ENCODE measurements at places on chromosomes 11 and 22. TPM values are rescaled to one million over a fixed set of nuclear protein-coding genes. Genes with fewer than 3 reads are reported as not detected.

DNA sequence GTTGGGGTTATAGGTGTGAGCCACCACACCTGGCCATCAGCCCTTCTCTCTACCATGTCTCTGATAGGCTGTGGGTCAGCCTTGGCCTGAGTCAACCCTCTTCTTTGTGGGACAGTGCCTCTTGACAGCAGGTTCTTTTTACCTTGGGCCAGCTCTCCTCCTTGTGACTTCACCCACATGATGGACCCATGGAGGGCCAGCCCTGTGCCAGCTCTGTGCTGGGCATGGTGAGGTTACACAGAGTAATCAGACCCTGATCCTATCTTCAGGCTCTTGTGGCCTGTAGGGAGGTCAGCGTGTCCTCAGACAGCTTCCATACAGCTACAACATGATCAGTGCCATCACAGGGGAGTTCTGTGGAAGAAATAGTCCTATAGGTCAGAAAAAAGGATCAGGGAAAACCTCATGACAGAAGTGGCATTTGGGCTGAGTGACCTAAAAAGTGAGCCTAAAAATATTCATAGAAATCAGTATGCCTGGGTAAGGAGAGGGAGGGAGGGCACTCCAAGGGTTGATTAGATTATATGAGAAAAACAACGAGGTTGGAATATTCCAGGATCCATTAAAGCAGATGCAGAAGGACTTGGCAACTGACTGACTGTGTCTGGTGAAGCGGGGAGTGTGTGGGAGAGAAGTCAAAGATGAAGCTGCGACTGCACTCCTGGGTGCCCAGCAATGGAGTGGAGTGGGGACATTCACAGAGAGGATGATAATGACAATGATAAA, 17.1 kb downstream of the OTOG start:
- DNase-seq: no peak

GRCh38 chr22:40128989-40129388, 48.7 kb upstream of the TNRC6B start:
- DNase-seq: no peak

GRCh38 chr22:31972180-31972579, 27.8 kb downstream of the YWHAH start:
- DNase-seq: no peak

DNA sequence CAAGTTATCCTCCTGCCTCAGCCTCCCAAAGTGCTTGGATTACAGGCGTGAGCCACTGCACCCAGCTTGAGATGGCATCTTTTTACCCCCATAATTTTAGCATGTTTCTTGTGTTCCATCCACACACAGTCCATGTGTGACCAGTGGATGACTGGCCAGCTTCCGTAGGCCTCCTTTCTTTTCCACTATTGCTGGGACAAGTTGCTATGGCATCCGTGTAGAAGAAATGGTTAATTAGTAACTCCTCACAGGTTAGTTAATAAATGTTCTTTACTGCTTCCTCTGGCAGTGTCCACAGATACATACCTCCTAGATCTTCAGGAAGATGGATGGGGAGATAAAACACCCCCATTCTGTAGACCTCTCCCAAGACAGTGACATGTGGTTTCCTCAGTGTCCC, 154.3 kb upstream of the RASSF10 start:
- no peak for DNase-seq

DNA sequence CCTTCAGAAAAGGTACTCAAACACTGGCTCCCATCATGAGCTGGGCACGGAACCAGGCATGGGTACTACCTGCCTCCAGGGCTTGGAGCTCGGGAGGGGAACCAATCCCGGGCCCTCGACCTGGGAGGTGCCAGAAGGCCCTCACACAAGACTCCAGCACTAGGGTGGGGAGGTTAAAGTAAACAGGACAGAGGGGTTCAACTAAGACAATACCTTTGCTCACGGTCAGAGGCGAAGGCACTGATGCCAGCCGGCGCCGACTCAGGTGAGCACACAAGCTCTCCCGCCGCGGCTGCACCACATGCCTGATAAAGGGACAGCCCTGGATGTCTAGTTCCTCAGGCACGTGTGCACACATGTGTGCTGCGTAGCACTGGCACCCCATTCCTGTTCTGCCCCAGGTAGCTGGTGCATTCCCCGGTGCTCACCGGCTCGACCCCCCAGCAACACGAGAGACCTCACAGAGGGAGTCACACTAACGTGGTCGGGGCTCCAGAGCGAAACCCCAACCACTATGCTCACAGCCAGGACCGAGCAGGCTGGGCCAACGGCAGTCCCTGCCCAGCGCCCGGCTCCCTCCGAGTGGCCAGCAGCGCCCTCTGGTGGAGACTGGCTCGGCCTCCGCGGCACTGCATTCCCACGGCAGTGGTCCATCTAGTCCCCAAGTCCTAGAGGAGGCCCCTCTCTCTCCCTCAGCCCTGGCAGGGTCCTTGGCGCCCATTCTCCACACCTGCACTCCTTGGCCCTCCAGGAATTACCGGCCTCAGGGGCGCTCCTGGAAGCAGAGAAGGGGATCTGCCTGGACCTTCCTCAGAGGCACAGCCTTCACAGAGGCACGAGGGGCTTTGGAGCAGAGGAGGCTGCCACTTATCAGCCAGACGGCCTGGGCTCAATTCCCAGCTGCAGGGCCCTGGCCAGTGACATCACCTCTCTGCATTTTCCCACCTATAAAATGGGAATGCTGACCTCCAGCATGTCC, 28.8 kb upstream of the MOB2 start:
- peak; percentile 76 for DNase-seq

The TMPRSS4 gene
- not detected for total RNA-seq

The OPCML gene
- total RNA-seq: not detected

- no peak for DNase-seq
Observed at GRCh38 chr22:24699876-24700275, 74.6 kb downstream of the PIWIL3 start.

The GRM5 gene
- total RNA-seq: 0.13 TPM

DNA sequence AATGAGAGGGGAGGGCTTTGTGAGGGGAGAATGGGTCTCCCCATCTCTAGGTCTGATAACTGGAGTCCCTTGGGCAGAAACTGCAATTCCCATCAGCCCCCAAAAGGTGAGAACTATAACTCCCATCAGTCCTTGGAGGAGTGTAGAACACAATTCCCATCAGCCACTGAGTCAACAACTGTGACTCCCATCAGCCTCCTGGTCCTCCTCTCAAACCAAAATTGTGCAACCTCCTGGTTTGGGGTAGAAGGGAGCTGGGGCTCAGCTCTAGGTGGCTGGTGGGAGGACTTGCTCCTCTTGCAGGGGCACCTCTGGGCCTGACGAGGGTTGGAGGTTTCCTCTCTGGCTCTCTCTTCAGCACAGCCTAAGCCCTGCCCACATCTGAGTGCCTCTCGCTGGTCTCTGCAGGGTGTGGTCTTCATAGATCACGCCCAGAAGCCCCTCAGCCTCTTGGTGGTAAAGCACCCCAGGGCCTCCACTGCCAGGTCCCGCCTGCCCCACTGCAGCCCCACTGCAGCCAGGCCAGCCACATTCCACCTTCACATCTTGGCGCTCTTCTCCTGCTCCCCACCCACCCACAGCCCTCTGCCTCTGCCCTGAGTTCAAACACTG, 18.5 kb downstream of the SLC22A12 start:
- no peak for DNase-seq

The SHISA8 gene
- not detected for total RNA-seq

DNA sequence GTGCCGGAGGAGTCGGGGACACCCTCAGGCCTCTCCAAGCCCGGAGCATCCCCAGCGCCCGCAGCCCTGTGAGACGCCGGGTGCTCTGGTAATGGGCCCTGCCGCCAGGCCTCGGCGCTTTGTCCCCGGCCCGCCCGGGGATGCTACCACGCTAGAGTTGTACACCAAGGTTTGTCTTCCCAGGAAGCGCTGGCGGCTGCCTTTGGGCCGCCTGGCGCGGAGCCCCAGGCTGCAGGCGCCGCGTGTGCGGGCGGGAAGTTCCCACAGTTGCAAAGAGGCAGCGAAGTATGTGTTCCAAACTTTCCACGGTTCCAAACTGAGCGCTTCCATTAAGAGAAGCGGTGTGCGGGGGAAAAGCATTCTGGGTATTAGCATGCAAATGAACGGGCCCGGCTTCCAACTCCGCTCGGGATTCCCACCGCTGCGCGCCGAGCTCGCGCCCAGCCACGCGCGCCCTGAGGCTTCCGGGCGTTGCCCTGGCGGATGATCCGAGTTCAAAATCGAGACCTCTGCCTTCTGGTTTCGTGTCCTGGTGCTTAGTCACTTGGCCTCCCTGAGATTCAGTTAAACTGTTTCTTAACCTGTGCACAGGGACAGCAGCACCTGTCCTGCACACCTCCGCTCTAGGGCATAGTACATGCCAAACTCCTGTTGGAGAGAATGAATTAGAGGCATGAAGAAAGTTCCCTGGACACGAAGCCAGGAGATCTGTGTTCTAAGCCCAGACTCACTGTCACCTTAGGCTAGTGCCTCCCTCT, 1.3 kb upstream of the PATZ1 start:
- no peak for DNase-seq

DNA sequence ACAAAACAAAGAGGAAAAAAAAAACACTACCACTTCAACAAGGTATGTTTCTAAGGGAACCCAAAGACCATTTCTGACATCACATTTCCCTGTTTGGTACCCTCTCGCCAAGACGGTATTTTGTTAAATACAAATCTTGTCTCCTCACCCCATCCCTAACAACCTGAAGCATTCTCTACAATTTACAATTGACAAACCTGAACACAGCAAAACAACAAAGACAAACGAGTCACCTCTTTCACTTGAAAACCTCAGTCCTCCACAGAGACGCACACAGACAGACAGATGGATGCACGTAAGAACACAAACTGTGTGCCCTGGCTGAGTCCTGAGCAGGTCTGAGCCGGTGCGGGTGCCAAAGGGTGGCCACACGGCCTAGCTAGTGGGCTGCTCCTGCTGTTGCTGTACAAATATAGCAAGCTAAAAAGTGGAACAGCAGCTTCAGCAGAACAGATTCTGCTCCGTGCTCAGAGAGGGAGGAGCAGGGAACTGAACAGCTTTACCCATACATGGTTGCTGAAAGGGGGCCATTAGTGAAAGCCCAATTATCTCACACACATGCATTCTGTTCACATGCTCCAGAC, 28.5 kb downstream of the CELF1 start:
- DNase-seq: no peak

The KLHL35 gene
- total RNA-seq: 1.8 TPM

- no peak for DNase-seq
Observed at GRCh38 chr11:14578541-14578956, 58.4 kb upstream of the PSMA1 start.

GRCh38 chr11:119803726-119804294, 74.8 kb upstream of the NECTIN1 start:
- DNase-seq: no peak

The C11orf16 gene
- total RNA-seq: not detected
